ENCODE measurements at places on chromosomes 1 and 21. TPM values are rescaled to one million over a fixed set of nuclear protein-coding genes. Genes with fewer than 3 reads are reported as not detected.

- DNase-seq = no peak
Observed at GRCh38 chr1:242448910-242449645, 75.4 kb downstream of the PLD5 start.

The ZBTB8A gene
- total RNA-seq = 10.4 TPM

DNA sequence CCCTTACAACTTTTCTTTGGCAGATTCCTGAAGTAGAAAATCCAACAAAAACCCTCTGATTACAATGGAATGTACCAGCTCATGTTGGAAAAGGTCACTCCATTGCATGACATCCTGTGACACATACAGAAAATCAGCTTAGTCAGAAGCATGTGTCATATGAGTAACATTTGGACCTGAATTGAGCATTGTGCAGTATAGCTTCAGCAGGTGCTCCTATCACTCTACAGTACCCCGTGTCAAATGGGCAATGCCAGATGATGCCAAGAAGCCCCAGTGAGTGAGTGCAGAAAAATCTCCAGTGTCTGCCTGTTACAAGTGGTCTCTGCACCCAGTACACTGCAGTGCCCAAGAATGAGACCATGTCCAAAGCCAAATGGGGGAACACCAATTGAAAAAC lies 129.7 kb upstream of the RUNX1 start:
- no peak for DNase-seq

GRCh38 chr1:201760516-201760915 lies 68.4 kb upstream of the IPO9 start:
- DNase-seq = no peak

The PLA2G2D gene
- total RNA-seq = 1.1 TPM

DNA sequence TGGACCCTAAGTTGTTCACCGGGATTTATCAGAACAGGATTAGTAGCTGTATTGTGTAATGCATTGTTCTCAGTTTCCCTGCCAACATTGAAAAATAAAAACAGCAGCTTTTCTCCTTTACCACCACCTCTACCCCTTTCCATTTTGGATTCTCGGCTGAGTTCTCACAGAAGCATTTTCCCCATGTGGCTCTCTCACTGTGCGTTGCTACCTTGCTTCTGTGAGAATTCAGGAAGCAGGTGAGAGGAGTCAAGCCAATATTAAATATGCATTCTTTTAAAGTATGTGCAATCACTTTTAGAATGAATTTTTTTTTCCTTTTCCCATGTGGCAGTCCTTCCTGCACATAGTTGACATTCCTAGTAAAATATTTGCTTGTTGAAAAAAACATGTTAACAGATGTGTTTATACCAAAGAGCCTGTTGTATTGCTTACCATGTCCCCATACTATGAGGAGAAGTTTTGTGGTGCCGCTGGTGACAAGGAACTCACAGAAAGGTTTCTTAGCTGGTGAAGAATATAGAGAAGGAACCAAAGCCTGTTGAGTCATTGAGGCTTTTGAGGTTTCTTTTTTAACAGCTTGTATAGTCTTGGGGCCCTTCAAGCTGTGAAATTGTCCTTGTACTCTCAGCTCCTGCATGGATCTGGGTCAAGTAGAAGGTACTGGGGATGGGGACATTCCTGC lies 3.9 kb upstream of the OLFML3 start:
- no peak for DNase-seq

DNA sequence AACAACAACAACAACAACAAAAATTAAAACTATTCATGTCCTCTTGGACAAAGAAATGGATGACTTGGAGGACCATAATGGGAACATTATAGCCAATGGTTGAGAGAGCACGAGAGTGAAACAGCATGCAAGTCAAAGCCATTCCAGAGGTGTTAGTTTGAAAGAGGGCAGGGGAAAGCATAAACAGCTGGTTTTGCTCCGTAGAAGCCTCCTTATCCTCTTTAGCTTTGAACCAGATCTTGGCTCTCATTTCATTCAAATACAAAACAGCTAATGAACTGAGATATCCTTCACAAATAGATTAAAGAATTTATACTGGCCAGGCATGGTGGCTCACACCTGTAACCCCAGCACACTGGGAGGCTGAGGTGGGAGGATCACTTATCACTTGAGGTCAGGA lies 8.7 kb upstream of the SMG7 start:
- DNase-seq = no peak

The SAMSN1 gene
- 10.4 TPM for total RNA-seq

The KRTAP10-3 gene
- not detected for total RNA-seq

The KMO gene
- total RNA-seq = 2.3 TPM

The BNIPL gene
- total RNA-seq = 0.54 TPM

- no peak for DNase-seq
Observed at GRCh38 chr21:29018540-29018939, 609 bp downstream of the RWDD2B start.

The C4BPB gene
- total RNA-seq = 1.3 TPM

DNA sequence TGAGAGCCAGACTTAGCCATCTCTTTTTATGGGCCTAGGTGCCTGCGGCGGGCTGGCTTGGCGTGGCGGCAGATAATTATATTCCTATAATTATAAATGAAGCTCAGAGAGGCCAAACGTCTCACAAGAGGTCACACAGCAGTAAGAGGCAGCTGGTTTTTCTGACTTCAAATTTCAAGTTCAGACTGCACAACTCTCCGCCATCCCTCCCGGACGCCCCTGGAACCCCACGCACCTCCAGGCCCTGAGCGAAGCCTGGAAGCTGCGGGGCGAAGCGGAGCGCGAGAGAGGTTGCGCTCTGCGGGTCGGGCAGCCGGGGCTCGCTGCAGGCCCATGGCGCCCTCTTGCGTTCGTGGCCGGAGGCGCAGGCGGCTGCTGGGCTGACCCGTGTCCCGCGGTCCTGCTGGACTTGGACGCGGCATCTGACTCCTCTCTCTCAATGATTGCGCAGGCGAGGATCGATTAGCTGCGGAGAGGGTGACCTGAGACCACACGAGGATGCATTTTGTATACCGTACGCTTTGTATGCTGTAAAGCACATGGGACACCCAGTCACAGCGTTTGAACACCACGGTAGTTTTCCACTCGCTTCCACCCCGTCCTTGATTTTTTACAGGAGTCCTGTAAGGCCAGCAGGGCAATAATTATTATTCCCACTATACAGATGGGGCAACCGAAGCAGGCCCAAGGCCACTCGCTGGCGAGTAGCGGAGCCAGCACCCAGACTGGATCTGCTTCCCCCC lies 272.7 kb downstream of the FOXD2 start:
- peak; percentile 79 for DNase-seq

GRCh38 chr1:20728371-20729154 lies 3.9 kb downstream of the SH2D5 start:
- no peak for DNase-seq

The NOS1AP gene
- total RNA-seq = 10.7 TPM

DNA sequence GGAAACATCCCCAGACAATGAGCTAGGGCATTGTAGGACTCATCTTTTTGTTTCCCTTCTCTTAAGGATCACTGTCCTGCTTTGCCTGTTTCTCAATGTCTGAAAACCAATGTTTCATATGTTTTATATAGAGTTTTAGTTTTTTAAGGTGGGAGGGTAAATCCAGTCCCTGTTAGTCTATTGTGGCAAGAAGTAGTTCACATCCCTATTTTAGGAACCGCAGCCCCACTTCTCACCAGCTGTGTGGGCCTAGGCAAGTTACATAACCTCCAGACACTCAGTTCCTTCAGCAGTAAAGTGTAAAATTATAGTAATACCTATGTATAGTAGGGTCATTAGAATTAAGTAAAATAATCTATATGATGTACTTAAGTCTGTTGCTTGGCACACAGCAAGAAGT lies 105.8 kb upstream of the WLS start:
- no peak for DNase-seq

DNA sequence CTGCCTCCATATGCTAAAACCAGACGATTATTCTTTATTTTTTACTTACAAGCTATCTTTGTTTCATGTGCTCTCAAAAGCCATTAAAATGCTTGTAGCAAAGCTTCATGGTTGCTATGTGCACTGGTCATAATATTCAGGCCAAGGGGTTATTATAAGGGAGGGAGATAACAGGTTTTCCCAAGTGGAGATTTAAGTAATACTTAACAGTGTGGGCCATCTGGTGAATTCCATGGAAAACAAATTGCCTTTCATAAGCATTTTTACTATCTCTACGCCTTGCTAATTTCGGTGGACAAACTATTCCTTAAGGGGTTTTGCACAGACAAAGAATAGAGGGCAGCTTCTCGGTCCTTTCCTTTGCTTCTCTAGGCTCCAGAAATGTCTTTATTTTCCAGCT lies 137.8 kb downstream of the NUF2 start:
- DNase-seq = no peak

GRCh38 chr1:102262994-102263393 lies 266.3 kb upstream of the OLFM3 start:
- DNase-seq = no peak

The ZSWIM5 gene
- total RNA-seq = 4.8 TPM

DNA sequence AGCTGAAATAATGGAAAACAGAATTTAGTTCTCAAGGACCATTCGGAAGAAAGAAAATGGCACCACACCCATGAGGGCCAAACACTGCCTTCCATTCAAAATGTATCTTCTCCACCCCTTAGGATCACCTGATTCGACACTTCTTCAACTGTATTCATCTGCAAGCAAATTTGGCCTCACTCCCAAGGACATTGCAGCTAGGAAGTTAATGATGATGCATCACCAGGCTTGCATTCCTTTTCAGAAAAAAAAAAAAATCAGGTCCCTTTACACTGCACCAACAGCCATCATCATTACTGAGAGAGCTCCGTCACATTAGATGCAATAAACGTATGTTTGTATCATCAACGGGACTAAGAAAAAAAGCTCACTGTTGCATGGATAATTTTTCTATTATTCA lies 368.3 kb downstream of the PCP4 start:
- no peak for DNase-seq

DNA sequence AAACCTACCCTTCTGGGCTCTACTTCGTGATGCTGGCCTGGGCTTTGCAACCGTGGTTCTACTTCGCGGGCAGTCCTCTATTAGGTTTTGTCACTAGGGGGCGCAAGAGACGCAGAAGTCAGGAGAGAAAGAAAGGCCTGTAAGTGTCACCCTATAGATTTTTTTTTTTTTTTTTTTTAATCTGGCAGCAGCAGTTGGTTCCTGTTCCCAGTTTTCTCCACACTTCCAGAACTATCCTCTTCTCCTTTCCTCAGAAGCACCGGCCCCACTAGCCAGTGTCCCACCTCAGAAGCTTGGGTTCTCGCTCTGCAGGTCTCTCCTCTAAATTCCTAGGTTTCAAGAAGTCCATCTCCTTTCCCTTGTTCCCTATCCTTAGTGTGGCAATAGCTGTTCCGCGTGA lies 9.1 kb upstream of the LCE2D start:
- DNase-seq = peak; percentile 69

DNA sequence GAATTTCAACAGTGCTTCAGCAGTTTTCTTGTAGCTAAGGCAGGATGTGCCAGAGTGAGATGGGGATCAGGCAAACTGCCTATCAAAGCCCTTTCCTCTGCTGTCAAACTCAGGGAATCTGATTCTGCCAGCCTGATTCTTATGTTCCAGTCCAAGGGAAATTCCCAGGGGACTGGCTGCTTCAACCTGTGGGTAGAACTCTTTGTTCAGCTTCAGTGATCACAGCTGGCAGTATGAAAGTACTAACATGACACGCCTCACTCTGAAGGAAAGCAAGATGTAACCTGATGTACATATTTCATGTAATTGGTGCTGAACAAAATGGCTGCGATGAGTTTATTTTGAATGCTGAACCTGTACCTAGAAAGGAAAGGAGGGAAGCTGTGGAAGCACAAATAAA lies 40.1 kb upstream of the SLC5A9 start:
- DNase-seq = peak; percentile 76

The GPX7 gene
- total RNA-seq = 9.7 TPM

DNA sequence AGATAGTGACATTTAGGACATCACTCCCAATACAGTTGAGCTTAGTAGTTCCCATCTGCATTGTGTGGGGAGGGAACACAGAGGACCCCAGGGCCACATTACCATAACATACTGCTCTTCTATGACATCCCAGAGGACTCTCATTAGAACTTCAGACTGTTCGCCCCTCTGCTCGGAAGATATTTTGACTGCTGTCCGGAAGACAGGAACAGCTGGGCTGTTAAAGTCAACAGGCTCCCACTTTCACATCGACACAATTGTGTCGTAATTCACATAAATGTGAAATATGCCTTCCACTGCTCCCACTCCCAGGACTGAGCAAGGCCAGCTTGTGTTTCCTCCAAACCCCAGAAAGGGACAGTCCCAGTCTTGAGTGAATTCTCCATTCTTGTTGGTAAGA lies 158.4 kb downstream of the SEC16B start:
- DNase-seq = no peak

GRCh38 chr1:10530756-10531495 lies 56.2 kb downstream of the PEX14 start:
- DNase-seq = no peak

DNA sequence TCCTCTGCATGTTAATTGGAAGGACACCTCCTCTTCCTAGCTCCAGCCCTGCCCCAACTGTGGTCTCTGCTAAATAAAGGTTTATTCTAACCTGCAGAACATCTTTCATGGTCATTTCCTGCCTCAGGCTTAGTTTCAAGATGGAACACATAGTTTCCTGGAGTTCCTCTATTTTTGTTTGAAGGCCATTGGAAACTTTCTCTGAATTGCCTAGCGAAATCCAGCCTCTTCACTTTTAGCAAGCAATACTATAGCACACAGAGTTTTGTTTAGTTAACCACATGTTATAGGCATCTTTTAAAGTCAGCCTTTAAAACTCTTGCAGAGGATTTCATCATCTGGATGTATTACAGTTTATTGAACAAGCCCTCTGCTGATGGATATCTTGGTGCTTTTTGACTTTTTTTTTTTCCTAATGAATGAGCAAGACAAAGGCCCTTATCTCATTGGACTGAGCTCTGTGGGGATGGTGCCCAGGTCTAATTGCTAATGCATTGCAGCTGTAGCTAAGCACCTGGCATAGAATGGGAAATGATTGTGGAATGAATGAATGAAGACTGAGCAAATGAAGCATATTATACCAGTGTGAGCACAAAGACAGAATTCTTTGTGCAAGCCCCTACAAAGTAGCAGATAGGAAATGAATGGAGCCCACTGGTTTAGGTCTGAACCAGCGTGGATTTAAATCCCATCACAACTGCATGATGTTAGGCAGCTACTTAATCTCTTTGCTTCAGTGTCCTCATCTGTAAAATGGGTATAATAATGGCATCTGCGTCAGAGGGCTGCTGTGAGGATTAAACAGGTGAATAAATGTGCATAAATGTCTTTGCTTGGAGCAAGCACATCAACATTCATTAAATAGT lies 641 bp upstream of the CFAP107 start:
- DNase-seq = no peak

DNA sequence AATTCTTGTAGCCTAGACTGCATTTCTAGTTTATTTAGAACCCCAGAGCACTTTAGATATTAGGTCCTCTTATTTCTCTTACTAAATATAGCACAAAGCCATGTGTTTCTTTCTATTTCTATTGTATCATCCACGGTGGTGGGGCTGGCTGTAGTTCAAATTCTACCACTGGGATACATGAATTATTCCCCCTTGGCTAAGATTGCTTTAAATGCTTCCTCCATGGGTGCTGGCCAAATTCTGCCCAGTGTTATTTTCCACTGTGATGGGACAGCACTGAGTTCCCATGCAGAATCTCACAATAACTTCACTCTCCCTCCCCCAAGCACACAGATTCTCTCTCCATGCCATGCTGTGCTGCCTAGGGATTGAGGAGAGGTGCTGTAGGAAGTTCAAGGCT lies 41.5 kb upstream of the GBP6 start:
- DNase-seq = no peak

Data from kidney (tissue), 22 donors.